ENCODE measurements at places on chromosomes 5 and 9. TPM values are rescaled to one million over a fixed set of nuclear protein-coding genes. Genes with fewer than 3 reads are reported as not detected.
A peak's percentile ranks its signal among the peaks of the same experiment; 100 is the strongest.

- no peaks in the 10 kb centered on the region for H3K4me1 ChIP-seq
- H3K27me3 ChIP-seq: no peaks in the 10 kb centered on the region
- H3K36me3 ChIP-seq: peaks cover 10% of the 10 kb centered on the region
- peak; percentile 41 for ATAC-seq
These were observed 10.7 kb downstream of the PCDHAC2 start for GRCh38 chr5:140977003-140977402.

- no peak overlapping the region for H3K4me3 ChIP-seq
- H3K27ac ChIP-seq: no peak overlapping the region
- no peaks in the 10 kb centered on the region for H3K27me3 ChIP-seq
- no peaks in the 10 kb centered on the region for H3K4me1 ChIP-seq
These were observed 49.6 kb downstream of the EPB41L4B start for GRCh38 chr9:109270971-109271925.

GRCh38 chr5:159310511-159310910 lies 19.8 kb downstream of the IL12B start:
- H3K4me3 ChIP-seq: no peak overlapping the region
- no peaks in the 10 kb centered on the region for H3K36me3 ChIP-seq
- no peaks in the 10 kb centered on the region for H3K4me1 ChIP-seq
- H3K27me3 ChIP-seq: peaks cover 68% of the 10 kb centered on the region
- H3K27ac ChIP-seq: no peak overlapping the region

GRCh38 chr9:20219437-20219836 lies 402.9 kb downstream of the MLLT3 start:
- no peaks in the 10 kb centered on the region for H3K36me3 ChIP-seq
- no peaks in the 10 kb centered on the region for H3K27me3 ChIP-seq
- H3K27ac ChIP-seq: no peak overlapping the region
- ATAC-seq: no peak
- no peak overlapping the region for H3K4me3 ChIP-seq
- H3K4me1 ChIP-seq: no peaks in the 10 kb centered on the region

GRCh38 chr9:71285191-71285656 lies 163.8 kb upstream of the TRPM3 start:
- peak; percentile 48 for ATAC-seq
- no peak overlapping the region for H3K27ac ChIP-seq
- H3K27me3 ChIP-seq: no peaks in the 10 kb centered on the region
- H3K4me1 ChIP-seq: no peaks in the 10 kb centered on the region
- H3K4me3 ChIP-seq: no peak overlapping the region

GRCh38 chr5:159669559-159669958 lies 246.7 kb upstream of the ADRA1B start:
- no peak overlapping the region for H3K4me3 ChIP-seq
- ATAC-seq: no peak
- no peaks in the 10 kb centered on the region for H3K4me1 ChIP-seq
- H3K36me3 ChIP-seq: no peaks in the 10 kb centered on the region
- no peaks in the 10 kb centered on the region for H3K27me3 ChIP-seq

GRCh38 chr9:119841016-119841415 lies 471.8 kb upstream of the BRINP1 start:
- peaks cover 3% of the 10 kb centered on the region for H3K4me1 ChIP-seq
- ATAC-seq: peak; percentile 59
- H3K36me3 ChIP-seq: no peaks in the 10 kb centered on the region
- no peaks in the 10 kb centered on the region for H3K27me3 ChIP-seq

GRCh38 chr9:131252120-131252519 lies 24.2 kb downstream of the FAM78A start:
- no peaks in the 10 kb centered on the region for H3K27me3 ChIP-seq
- peak overlapping the region; percentile 28 for H3K4me3 ChIP-seq
- ATAC-seq: no peak
- no peak overlapping the region for H3K27ac ChIP-seq
- peaks cover 6% of the 10 kb centered on the region for H3K4me1 ChIP-seq

DNA sequence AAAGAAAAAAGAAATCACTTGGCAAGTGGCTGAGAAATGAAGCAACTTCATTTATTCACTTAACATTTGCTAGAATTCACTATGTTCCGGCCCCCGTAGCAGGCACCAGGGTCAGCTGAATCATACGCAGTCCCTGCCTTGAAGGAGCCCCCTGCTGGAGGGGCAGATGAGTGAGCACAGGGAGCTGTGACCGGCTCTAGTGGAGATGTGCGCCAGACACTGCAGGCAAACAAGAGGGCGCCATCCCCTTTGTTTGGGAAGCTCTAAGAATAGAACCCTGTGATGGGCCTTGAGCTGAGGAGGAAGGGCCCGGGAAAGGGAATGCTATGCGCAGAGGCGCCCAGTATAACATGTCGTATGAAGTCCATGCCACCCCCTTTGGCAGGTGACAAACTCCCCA lies 20.2 kb upstream of the RPL26L1 start:
- no peaks in the 10 kb centered on the region for H3K27me3 ChIP-seq
- H3K4me1 ChIP-seq: no peaks in the 10 kb centered on the region
- H3K27ac ChIP-seq: no peak overlapping the region
- ATAC-seq: no peak
- H3K4me3 ChIP-seq: no peak overlapping the region

The FOXD4 gene
- total RNA-seq: 0.13 TPM

The FST gene
- 6.2 TPM for total RNA-seq

The SLC45A2 gene
- total RNA-seq: not detected

The SURF2 gene
- 14.9 TPM for total RNA-seq

The SPATA31C1 gene
- total RNA-seq: not detected

The KCNIP1 gene
- total RNA-seq: not detected

The F2RL2 gene
- 2.4 TPM for total RNA-seq
